ENCODE measurements at places on chromosomes 11 and 22.

DNA sequence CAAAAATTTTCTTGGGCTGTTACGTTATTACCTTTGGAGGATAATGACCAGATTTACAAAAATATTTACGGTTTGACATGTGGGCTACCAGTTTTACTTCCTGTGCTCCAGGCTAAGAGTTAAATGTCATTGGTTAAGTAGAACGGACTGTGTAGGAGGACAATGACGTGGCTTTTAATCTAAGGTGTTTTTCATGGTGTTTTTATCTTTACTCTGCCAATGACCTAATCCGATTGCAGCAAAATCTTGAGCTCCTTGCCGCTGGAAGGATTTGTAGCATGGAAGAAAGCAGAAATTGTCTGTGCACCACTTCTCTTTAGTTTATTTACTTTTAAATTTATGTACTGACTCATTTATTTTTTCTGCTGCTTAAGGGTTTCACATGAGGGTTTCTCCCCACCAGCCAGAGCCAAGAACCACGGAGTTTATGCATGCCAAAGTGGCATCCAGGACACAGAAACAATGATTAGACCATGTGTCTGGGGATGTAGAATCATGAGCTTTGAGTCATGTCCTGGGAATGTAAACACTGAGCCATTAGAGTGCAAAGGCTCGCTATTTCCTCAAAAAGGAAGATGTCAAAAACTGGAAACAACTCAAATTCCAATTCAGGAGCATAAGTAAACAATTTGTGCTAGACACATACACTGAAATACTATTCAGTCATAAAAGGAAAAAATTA, 1.9 kb upstream of the CARD16 start:
- no peak for DNase-seq

- DNase-seq, result no peak
Observed at GRCh38 chr22:49226096-49226495, 601.6 kb downstream of the BRD1 start.

DNA sequence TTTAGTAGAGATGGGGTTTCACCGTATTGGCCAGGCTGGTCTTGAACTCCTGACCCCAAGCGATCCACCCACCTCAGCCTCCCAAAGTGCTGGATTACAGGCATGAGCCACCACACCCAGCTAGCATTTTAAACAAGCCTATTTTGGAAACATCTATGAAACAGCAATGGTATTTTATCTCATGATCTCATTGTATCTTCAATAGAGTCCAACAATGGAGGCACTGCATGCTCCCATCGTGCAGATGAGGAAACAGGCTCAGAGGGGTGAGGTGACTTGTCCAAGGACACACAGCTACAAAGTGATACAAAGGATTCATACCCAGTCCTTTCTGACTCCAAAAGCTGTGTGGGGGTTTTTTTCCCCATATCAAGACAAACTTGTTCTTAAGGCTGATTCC, 39.0 kb upstream of the RTL6 start:
- no peak for DNase-seq

- no peak for DNase-seq
Observed at GRCh38 chr11:18063862-18064434, 17.9 kb upstream of the TPH1 start.

- no peak for DNase-seq
Observed at GRCh38 chr11:28836285-28837081, 728.3 kb downstream of the METTL15 start.

- no peak for DNase-seq
Observed at GRCh38 chr22:37283393-37283937, 1.2 kb downstream of the CYTH4 start.

GRCh38 chr11:78420255-78420764, 2.7 kb upstream of the GAB2 start:
- DNase-seq, result no peak

DNA sequence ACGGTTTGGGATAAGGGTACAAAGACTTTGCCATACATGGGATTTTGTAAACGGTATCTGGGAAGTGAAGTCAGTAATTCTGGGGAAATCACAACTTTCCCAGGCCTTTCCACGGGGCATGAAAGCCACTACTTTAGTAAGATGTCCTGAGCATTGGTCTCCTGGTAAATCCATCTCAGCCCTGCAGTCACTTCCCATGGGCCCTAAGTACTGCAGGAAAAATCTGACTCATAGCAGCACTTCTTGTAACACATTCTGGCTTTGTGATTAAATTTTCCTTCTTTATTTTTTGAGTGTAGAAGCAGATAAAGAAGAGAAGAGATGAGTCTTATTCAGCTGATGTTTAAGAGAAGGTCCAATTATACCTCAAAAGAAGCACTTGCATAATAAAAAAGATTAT, 67.6 kb downstream of the BLID start:
- DNase-seq, result no peak

DNA sequence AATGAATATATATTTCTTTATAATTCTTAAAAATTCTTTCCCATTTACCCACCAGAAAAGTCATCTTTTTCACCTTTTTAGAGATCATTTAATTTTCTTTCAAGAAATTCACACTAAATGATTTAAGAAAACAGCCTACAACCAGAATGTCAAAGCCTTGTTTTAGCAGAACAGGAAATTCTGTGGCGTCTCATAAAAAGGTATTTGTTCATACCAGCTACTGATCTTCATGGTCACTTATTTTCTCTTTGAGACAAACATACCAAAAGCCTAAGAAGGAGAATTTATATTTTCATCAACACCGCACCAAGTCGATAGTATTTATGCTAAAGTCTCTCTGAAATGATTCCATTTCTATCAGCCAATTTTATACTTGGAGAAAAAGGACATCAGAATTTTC, 105.3 kb downstream of the ETS1 start:
- no peak for DNase-seq

- DNase-seq, result no peak
Observed at GRCh38 chr11:130145975-130146776, 13.4 kb upstream of the ST14 start.

DNA sequence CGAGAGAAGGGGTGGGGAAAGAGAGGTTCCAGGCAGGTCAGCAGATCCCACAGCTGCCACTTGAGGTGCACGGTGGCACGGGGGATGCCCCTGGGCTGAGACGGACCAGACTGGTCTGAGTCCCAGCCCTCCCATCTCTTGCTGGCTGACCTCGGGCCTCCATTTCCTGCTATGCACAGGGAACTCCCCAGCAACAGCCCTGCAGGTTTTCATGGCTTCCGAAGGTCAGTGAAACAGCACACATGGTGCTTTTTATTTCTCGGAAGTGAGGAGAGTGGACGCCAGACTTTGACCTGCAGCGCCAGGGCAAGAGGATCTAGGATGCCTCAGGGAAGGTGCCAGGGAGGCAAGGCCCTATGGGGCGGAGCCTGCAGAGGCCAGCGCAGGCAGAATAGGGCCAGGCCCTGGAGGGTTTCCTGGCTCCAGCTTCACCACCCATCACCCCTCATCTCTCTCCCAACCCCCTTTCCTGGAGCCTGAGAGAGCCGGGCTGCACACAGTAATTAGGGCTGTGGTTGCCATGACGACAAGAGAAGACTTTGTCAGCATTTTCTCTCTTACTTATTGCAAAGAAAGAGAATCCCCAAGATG, 29.5 kb downstream of the SLC22A12 start:
- no peak for DNase-seq

- no peak for DNase-seq
Observed at GRCh38 chr11:17513853-17514252, 30.4 kb downstream of the USH1C start.

DNA sequence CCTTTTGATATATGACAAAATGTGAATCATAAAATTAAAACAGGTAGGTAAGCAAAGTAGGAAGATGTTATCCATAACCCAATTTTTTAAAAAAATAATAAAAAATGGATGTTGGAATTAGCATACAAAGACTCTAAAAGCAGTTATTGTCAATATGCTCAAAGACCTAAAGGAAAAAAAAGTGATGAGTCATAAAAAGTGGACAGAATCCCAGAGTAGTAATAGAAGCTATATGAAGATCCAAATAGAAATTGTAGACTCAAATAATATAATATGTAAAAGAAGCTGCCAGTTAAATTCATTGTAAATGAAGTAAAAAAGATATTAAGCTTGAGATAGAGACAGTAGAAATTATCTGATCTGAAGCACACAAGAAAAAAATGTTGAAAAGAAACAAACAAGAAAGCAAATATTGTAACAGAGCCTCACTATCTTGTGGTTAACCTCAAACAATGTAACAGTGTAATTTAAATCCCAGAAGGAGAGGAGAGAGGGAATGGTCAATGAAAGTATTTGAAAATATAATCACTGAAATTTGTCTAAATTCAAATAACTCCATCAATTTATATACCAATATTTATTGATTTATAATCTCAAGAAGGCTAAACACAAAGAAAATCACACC, 773.4 kb upstream of the RAG2 start:
- no peak for DNase-seq

DNA sequence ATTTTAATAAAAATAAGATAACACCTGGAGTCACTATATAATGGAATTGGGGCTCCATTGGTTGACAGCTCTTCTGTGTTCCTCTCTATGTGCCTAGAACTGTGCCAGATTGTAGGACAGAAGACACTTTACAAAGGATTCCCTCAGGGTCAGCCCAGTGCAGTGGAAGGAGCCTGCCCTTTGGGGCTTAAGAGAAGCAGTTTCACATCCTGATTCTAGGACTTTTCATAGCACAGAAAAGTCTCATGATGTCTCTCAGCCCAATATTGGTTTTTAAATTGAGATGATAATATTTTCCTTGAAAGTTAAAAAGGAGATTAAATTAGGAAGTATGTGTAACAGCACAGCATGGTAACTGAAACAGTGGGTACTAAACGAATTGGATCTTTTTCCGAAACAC, 7.1 kb downstream of the PLAAT4 start:
- DNase-seq, result no peak
